ENCODE measurements at places on chromosomes 6 and 20.

- H3K4me1 ChIP-seq = no peaks in the 10 kb centered on the region
- no peaks in the 10 kb centered on the region for H3K27me3 ChIP-seq
- H3K27ac ChIP-seq = no peak overlapping the region
- no peaks in the 10 kb centered on the region for H3K36me3 ChIP-seq
- no peak overlapping the region for H3K4me3 ChIP-seq
Measured at GRCh38 chr6:35968821-35969220, 47.9 kb upstream of the SRPK1 start.

DNA sequence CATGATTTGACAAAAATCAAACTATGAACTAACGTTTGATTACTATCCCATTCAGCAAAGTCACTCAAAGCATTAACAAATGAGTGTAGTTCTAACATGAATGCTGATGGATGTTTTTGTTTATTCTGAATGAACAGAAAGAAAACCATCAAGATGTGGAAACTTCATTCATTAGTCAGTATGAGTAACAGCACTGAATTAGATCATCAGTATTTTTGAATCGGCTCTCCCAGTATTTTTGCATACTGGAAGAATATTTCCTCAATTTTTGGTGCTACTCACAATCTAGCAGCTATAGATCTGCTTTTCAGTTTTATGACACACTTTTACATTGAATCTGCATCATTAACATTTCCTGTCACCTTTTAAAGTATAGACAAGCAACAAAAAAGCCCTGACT lies 63.8 kb upstream of the CD83 start:
- no peaks in the 10 kb centered on the region for H3K27me3 ChIP-seq
- H3K4me1 ChIP-seq = no peaks in the 10 kb centered on the region
- H3K27ac ChIP-seq = no peak overlapping the region
- H3K4me3 ChIP-seq = no peak overlapping the region

- no peak overlapping the region for H3K27ac ChIP-seq
- H3K4me1 ChIP-seq = peaks cover 24% of the 10 kb centered on the region
- peaks cover 4% of the 10 kb centered on the region for H3K27me3 ChIP-seq
- peak overlapping the region; percentile 32 for H3K4me3 ChIP-seq
- no peaks in the 10 kb centered on the region for H3K36me3 ChIP-seq
- peak; percentile 11 for DNase-seq
Measured at GRCh38 chr6:3915076-3915791, 66.1 kb downstream of the FAM50B start.

DNA sequence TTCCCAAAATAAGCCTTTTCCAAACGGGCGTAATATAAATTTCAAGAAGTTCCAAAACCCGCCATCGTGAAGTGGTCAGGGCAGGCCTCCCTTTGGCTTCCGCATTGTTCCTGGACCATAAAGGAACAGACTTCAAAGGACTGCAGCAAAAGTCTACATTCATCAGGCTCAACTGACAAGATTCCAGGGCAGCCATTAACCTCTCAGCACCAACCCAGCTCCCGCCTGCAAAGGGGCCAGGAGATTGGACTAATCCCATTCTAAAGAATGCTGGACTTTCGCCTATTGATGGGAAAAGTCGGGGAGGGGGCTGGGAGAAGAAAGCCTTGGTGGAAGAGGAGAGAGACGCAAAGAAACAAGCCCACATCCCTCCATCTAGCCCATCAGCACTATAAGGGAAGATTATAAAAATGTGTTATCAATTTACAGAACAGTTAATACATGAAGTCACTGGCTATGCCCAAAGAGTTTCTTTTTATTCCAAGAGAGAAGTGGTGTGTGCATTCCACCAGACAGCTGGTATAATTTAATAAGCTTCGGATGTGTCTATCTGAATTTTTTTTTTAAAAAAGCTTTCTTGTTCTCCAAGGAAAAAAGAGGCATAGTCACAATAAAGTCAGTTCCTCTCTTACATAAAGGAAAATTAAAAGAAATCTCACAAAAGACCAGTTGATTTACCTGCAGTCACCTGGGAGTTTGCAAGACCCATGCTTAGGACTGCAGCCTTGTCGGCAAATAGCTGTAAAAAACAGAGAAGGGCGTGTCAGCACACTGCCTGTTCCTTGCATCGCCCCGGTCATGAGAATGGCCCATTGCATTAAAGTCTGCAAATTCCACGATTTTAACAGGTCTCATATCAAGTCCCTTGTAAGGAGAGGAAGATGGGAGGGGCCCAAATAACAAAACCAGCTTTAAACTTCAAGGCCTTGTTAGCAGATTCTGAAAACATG lies 17.8 kb downstream of the JAG1 start:
- H3K4me3 ChIP-seq = no peak overlapping the region
- no peaks in the 10 kb centered on the region for H3K4me1 ChIP-seq
- H3K27ac ChIP-seq = no peak overlapping the region
- peaks cover 4% of the 10 kb centered on the region for H3K27me3 ChIP-seq
- no peaks in the 10 kb centered on the region for H3K36me3 ChIP-seq

GRCh38 chr6:32131439-32131948 lies 1.4 kb upstream of the FKBPL start:
- peaks cover 28% of the 10 kb centered on the region for H3K4me1 ChIP-seq
- DNase-seq = no peak
- H3K27me3 ChIP-seq = no peaks in the 10 kb centered on the region
- no peak overlapping the region for H3K4me3 ChIP-seq
- H3K27ac ChIP-seq = peak overlapping the region; percentile 17
